Stimulated activated CD8-positive, alpha-beta memory T cell treated with anti-CD3 and anti-CD28 coated beads, Interleukin-4, amount 100 ng/mL, for 4 hours (primary cell): ENCODE measurements at places on chromosomes 16 and 17.

DNA sequence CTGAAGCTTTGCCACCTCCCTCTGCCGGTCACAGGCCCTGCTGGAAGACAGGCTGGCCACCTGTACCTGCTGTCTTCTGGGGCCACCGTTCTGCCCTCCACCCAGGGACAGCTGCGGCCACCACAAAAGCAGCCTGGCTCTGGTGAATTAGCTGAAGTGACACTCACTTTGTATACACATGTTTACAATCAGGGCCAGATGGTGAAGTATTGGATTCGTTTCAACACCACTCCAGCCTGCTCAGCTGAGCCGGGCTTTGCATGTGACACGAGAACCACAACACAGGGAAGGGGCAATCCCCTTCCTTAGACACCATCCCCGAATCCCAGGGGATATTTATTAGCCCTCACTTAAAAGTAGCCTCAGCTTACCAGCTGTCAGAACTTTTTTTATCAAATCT is 191.5 kb upstream of the RPL38 start:
- DNase-seq, result no peak

GRCh38 chr17:61440697-61441096 is 11.5 kb upstream of the TBX4 start:
- DNase-seq, result no peak

GRCh38 chr17:2613089-2613808 is 19.8 kb downstream of the PAFAH1B1 start:
- no peak for DNase-seq

- DNase-seq, result no peak
Measured at GRCh38 chr16:761625-762513, 1.3 kb downstream of the MSLN start.

DNA sequence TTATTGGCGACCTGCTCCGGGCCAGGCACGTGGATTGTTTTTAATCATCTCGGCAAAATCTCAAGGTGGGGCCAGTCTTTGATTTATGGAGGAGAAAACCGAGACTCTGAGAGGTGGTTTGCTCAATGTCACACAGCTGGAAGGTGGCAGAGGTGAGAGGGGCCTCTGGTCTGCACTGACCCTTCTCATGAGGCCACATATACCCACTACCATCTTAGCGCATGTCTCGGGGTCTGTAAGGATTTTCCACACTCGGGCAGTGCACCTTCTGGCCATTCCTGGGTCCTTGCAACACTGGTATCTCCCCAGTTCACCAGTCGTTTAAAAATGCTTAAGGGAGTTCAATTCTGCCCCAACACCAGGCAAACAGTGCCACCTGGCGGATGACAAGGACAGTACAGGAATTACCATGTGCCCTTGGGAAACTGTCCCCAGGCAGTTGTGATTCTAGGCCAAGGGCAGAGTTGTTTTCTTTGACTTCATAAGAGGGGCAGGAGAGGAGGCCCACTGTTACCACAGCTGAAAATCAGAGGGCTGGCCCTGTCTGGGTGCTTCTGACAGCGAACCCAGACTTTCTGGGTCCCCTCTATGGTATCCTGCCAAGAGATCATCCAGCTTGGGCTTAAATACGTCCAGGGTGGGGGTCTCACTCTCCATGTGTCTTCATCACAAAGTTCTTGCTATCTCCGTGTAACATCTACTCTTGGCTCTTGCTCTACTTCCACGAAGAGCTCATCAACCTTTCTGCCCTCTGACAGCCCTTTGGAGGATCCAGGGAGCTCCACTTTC is 39.4 kb upstream of the RAI1 start:
- peak; percentile 70 for DNase-seq

- peak; percentile 29 for DNase-seq
Measured at GRCh38 chr16:56425439-56425832, at the start of gene AMFR. Gene AMFR, minus strand, starts transcription at chr16:56425545. Its CDS starts 218 bp downstream, at chr16:56425327.

GRCh38 chr16:1929105-1929504 is 10.9 kb upstream of the HS3ST6 start:
- DNase-seq, result no peak

DNA sequence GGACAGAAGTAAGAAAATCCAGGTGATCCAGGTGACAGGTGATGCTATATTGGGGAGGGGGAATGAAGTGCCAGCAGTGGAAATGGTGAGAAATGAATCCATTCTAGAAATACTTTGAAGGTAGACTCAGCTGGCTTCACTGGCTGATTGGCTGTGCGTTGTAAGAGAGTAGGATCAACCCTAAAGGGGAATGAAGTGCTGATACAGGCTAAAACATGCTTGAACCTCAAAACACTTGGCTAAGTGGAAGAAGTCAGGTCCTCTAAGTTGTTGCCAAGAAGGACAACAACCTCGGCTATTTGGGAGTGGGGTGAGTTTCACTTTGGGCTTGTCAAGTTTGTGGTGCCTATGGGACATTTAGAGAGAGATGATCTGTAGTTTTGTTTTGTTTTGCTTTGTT is 24.1 kb upstream of the SCNN1B start:
- no peak for DNase-seq

GRCh38 chr16:1068451-1068850 is 4.1 kb upstream of the SSTR5 start:
- no peak for DNase-seq

- peak; percentile 39 for DNase-seq
Measured at GRCh38 chr17:8991514-8992285, 26.2 kb upstream of the PIK3R5 start.
